ENCODE measurements at places on chromosomes 12 and 14.

DNA sequence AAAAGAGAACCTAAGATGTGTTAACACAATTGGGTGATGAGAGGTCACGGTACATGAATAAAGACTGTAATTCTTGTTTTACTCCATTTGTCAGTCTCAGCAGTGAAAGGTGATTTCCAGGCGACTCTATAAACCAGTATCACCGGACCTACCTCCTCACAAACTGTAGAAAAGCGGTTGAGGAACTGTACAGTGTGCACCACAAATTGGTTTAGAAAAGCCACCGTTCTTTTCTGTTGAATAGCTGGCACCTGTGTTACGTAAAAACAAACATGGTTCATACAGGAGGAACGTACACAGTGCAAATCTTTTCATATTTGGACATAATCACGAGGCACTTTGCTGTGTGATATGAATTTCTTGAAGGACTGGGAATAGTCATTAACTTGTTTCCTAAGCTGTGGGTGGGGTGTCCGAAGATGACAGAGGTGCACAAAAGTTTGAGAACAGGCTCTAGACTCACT lies 663 bp downstream of the WASHC3 start:
- no peak for DNase-seq

DNA sequence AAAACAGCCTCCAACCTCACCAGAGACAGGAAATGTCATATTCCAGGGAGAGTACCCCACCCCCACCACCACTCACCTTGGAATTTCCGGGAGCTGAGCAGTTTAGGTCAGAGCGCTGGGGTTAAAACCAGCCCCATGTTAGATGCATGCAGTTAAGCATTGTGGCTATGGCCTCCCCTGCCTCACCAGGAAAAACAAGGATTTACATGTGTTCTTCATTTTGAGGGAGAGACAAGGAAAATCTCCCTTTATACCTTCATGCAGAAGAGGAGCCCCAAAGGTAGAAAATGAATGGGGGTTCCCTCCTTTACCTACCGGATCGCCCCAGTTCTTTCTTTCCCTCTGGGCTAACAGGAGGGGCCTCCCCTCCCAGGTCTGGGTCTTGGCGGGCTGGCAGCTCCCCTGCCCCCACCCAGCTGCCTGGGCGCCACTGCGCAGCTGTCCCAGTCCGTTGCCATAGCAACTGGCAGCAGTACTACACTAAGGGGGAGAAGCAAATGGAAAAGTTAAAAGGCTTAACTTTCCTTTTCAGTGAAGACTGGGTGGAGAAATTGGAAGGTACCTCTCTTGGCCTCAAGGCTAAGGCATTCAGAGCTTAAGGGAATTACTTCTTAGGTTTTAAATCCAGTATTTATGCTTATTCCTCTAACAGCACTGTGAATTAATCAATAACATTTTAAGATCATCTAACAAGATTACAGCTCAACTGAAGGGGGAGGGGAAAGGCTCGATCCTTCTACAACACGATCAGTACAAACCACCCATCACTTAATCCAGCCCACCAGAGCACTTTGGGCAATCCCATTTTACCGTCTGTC lies 20.5 kb downstream of the CBX5 start:
- no peak for DNase-seq

DNA sequence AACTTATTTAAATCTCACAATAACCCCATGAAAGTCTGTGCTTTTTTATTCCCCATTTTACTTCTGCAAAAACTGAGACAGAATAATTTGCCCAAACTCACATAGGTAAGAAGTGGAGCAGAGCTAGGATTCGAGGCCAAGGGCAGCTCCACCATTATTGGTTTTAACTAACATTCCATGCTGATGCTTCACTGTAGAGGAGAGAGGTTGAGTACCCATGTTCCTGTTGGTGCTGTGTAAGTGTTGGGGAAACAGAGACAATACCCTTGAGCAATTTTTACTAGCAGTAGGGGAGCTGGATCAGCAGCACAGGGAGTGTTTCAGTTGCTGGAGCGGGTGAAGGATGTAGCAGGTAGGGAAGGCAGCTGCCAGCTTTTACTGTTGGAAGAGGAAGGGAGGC lies 21.1 kb downstream of the RASSF8 start:
- no peak for DNase-seq

DNA sequence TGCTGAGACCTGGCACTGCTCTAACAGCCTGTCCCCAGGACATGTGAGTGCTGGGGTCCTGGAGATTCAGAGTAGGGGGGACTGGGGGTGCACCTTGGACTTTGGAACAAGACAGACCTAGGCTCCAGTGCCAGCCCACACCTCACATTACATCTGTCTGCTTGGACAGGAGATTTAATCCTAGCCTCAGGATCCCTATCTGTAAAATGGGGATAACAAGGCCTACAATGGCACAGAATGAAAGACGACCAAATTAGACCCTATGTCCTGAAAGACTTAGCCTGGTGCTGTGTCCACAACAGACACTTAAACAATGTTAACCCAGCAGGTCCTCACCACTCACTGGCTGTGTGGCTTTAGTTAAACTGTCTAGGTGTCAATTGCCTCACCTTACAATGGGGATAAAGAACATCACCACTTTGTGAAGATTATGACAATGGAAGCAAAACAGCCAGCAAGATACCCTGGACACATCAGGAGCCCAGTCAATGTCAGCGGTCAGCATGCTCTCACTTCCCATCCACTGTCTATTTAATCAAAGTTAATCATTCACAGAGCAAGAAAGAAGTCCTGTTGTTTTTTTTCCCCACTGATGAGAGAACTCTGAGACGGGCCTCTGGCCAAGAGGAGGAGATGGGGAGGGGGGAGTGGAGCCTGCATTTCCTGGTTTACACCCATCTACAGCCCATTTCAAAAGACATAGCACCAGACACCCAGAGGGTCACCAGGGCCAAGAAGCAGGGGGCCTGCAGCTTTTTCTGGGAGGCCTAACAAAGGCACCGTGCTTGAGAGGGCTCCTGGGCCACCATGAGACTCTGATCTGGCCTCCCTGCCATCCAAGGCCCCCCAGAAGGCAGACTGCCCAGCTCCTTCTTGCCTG lies 40.6 kb downstream of the ACTN1 start:
- DNase-seq, result no peak

DNA sequence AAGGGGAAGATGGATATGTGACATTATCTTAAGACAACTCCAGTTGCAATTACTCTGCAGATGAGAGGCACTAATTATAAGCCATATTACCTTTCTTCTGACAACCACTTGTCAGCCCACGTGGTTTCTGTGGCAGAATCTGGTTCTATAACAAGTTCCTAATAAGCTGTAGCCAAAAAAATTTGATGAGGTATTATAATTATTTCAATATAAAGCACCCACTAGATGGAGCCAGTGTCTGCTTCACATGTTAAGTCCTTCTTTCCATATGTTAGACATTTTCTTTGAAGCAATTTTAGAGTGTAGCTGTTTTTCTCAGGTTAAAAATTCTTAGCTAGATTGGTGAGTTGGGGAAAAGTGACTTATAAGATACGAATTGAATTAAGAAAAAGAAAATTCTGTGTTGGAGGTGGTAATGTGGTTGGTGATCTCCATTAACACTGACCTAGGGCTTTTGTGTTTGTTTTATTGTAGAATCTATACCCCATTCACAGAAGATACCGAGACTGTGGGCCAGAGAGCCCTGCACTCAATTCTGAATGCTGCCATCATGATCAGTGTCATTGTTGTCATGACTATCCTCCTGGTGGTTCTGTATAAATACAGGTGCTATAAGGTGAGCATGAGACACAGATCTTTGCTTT lies 36.9 kb downstream of the PSEN1 start:
- peak; percentile 74 for DNase-seq

GRCh38 chr14:82366803-82367202 lies 833.1 kb upstream of the SEL1L start:
- DNase-seq, result no peak

GRCh38 chr14:25121337-25122129 lies 71.6 kb upstream of the STXBP6 start:
- DNase-seq, result peak; percentile 31

GRCh38 chr14:24414077-24414476 lies 15.3 kb downstream of the NYNRIN start:
- DNase-seq, result no peak

GRCh38 chr14:35388656-35389314 lies 15.8 kb downstream of the NFKBIA start:
- DNase-seq, result no peak

DNA sequence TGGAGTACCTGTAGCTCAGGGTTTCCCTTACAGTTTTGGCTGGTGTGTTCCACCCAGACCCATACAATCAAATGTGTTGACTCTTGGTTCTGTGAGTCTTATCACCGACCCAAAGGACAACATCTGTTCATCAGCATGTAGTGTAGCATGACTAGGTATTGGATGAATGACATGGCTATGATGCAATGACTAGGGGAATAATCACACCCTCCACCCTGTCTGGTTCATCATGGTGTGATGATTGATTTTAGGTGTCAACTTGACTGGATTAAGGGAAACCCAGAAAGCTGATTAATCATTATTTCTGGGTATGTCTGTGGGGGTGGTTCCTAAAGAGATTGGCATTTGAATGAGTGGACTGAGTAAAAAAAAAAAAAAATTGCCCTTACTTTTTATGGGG lies 311.3 kb downstream of the DPF3 start:
- DNase-seq, result no peak

- peak; percentile 28 for DNase-seq
Observed at GRCh38 chr14:28635387-28635786, 131.2 kb upstream of the FOXG1 start.

DNA sequence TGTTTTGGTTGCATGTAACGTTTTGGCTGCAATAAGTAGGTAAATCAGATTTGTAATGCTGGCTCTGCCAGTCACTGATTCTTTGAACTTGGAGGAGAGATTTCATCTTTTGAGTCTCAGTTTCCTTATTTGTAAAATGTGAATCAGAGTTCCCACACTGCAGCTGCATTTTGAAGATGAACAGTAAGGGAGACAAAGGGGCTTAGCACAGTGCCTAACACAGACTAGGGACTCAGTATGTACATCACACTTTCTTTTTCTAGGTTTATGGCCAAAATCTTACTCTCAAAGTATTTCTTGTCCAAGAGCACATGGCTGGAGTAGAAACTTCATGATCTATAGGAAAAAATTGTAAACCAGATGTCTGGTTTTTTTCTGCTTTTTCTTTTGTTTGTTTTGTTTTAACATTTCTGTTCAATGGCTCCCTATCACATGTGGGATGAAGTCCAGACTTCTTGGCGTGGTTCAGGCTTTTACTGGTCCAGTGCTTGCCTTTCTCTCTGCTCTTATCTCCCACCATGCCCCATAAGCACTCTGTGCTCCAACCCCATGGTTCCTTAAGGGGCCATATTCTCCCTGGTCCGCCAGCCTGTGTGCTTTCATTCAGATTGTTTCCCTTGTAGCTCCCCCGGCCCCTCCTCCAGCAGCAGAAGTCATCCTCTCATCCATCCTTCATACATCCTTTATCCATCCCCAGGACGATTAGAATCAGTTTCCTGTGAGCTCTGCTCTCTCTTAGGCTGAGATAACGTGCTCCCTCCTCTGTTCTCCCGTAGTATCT lies 58.0 kb downstream of the SYNE2 start:
- no peak for DNase-seq
